ENCODE measurements at places on chromosomes 7 and 10.

DNA sequence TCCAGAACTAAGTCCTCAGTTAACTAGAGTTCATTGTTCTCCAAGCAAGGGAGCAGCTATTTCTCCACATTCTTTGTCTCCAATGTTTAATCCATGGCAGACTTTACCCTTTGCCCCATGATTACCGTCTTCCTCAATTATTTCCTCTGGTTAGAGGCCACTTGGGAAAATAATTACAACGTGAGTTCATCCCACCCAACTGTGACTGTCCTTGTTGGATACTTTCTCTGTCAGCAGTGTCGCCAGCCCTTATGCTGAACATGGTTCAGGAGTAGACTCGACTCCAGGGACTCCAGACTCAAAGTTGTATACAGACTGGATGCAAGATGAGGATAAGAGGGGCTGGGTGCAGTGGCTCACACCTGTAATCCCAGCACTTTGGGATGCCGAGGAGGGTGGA, 17.1 kb upstream of the SEPHS1 start:
- DNase-seq: no peak

DNA sequence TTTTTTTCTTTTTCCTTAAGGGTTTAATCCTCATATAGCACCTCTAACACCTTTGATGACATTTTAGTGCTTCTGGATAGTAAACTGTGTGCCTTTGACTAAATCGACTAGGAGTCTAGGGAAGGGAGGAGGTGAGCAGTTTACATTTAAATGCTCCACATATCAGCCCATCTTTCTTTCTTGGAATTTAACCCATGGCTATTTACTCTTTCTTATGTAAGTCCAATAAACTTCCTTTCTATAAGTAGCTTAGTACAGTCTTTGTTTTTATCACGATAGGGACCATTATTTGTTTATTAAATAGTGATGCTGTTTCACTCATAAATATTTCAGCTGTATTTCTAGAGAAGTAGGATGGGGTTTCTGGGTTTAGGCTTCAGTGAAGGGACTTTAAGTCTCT, 669.9 kb downstream of the AUTS2 start:
- DNase-seq: no peak

GRCh38 chr10:104688251-104689042, 47.4 kb downstream of the SORCS3 start:
- DNase-seq: no peak

DNA sequence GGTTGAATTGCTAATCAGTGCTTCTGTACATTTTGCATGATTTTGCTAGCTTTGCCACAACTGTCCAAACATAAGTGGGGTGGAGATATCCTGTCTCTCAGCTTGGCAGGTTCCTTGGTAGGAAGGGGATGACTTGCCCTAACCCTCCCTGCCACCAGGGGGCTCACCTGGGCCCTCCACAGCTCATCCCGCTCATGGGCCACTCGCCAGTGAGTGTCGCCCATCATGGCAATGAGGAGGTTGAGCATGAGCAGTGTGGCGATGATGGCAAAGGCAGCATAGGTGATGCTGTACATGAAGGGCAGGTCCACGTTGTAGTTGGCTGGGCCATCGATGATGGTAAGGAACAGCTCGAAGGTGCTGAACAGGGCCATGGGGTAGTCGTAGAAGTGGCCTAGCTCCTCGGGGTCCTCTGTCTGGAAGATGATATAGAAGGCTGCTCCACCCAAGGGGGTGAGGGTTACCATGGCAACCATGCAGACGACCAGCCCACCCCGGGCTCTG, 12.2 kb downstream of the TRPV6 start:
- peak; percentile 53 for DNase-seq

DNA sequence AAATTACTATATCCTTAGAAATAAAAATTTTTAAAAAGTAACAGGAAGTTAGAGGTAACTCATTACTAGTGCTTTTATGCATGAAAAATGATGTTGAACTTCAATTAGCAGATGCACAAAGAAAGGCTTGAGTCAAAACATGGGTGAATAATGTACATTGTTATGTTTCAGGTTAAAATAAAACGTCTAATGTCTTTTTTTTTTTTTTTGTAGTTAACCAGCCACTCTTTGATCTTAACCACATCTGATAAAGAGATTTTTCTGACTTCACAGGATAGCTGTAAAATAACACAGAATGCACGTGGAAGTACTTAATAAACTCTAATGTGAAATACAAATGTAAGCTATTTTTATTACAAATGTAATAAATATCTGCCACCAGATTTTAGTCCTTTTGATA, 61.7 kb downstream of the GSAP start:
- DNase-seq: no peak

DNA sequence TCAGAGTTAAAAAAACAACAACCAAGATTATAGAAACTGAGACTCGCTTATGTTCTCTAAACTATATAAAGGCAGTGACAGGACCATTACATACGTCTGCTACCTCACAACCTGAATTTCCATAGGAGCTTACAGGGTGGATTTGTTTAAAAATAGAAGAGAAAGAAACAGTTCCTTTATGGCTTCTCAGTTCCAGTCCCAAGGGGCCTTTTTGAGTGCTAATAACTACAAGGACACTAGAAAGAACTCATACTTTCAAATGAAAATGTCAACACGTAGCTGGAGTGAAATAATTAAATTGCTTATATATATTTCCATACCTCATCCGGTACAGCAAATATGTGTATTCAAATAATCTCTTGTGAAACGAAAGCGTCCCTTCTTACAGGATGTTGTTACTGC, 19.7 kb downstream of the TSPAN12 start:
- DNase-seq: no peak

DNA sequence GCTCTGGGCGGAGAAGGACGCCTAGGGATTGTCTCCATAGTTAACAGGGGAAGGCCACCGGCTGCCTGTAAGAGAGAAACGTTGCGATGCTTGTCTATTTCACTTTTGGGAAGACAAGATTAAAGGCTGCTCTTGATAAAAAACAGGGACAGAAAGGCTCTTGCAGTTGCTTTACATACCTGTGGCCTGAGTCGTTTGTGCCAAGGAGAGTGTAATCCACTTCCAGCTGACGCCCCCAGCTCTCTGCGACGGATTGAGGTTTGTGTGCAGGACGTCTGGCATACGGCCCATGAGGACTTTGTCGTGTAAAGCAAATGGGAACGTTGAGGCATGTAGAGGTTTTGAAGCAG, 1.1 kb downstream of the MAP3K8 start:
- peak; percentile 44 for DNase-seq

DNA sequence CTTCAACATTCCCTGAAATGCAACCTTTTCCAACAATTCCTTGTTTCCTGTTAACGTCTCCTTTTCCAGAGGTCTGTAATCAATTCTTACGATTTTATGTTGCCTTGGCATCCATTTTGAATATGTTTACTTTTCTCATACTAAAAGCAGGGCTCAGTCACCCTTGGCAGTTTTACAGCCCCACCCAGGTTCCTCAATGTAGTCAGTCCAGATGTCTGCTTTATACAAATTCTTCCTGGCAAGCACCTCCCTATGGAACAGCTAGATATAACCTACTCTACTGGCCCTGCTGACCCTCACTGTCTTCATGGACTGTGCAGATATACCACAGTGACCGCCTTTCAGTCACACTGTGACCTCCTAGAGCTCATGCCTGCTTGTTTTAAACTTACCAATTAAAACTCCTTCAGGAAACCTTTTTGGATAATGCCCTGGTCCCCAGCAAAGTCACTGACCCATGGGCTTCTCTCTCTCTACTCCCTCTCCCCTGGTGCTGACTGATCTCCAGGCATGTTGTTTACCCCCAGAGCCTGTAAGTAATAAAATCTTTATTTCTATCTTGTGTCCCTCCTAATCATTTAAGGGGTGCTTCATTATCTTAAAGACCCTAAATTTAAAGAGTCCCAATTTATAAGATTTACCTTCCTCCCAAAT, 147.1 kb upstream of the STEAP1 start:
- DNase-seq: no peak

- DNase-seq: no peak
Measured at GRCh38 chr7:818031-818699, 14.1 kb upstream of the SUN1 start.

GRCh38 chr7:17385612-17386011, 87.2 kb downstream of the AHR start:
- DNase-seq: no peak

DNA sequence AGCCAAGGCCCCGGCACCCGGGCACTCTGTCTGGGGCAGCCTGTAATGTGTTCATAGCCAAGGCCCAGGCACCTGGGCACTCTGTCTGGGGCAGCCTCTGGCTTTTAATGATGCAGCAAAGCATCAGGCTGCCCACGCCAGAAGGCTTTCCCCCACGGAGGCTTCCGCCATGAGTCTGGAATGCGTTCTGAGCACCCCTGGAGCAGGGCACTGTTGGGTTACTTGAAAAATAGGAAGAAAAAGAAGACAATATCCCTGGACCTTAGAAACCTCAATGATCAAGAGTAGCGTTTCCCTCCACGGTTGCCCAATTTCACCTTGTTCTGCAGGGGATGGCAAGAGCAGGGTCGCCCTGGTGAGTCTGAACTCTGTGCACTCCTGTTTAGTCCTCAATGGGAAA, 565.0 kb downstream of the PTPRN2 start:
- no peak for DNase-seq

- no peak for DNase-seq
Measured at GRCh38 chr7:74272305-74273038, 16.7 kb upstream of the CLIP2 start.

DNA sequence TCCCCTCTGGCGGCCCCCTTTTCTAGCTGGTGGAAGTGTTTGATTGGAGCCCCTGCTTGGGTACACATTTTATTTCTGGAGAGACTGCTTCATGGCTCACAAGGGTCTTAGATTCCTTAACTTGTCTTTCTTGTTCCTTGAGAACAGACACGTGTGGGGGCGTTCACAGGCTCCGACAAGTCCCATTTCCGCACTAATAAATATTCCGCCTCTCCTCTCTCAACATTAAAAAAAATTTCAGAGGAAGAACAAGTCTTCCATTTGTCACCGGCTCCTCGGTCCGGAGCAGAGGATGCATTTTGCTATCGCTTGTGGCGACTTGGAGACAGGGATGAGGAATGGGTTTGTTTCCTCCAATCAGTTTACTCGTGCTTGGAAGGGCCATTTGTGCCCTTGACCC, 134.0 kb upstream of the PODXL start:
- no peak for DNase-seq

DNA sequence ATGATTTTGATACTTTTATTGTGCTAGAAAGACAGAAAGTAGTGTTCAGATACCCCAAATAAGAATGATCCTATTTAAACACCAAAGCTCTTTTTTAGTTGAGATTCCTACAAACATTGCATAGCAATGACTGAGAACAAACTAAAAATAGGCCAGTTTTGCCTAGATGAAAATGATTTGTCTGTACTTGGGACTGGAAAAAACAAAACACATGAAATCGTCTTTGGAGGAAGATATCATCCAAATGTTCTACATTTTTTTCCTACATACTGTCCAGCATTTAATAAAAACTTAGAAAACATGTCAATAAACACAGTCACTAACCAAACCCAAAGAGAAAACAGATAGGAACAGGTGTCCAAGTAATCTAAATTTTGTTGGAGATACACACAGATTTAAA, 111.6 kb upstream of the MEOX2 start:
- no peak for DNase-seq

Data from liver (tissue), 10 donors.